ENCODE measurements at places on chromosomes 7 and 10.

DNA sequence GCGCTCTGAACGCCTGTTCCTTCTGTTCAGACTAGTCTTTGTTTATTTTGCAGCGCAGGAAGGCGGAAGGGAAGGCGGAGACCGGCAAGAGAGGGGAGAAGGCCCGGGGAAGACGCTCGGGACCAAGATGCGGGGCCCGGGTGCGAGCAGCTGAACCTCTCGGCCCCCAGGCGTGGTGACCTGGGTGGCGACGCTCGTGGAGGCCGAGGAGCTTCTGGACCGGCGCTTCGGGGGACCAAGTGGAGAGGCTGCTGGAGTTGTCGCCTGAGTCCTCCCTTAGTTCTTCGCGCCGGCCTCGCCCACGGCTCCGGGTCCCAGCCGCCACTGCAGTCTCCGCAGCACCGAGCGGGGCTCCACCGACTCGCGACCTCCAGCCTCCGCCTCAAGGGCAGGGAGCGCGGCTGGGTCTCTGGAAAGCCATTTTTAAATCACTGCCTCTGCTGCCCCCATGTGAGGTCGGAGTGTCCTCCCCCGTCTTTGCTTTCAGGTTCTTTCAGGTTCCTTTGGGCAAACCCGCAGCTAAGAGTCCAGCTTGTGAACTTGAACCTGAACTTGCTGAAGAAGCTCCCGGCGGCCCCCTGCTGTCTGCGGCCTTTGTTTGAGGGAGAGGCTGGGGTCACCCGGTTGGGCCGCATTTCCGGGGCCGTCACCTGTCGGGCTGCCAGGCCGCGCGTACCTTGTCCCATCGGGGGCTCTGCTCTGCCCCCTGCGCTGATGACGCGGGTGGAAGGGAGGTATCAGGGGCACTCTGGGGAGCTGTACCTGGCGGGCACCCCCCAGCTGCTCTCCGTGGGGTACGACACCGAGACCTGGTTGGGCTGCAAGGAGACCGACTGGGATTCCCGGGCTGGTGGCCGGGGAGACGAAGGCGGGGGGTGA lies 136.0 kb downstream of the KIF20B start:
- no peak for DNase-seq

- DNase-seq: no peak
Measured at GRCh38 chr10:70987396-70988130, 99.2 kb upstream of the PCBD1 start.

- no peak for DNase-seq
Measured at GRCh38 chr7:123204206-123204835, 4.6 kb upstream of the SLC13A1 start.

DNA sequence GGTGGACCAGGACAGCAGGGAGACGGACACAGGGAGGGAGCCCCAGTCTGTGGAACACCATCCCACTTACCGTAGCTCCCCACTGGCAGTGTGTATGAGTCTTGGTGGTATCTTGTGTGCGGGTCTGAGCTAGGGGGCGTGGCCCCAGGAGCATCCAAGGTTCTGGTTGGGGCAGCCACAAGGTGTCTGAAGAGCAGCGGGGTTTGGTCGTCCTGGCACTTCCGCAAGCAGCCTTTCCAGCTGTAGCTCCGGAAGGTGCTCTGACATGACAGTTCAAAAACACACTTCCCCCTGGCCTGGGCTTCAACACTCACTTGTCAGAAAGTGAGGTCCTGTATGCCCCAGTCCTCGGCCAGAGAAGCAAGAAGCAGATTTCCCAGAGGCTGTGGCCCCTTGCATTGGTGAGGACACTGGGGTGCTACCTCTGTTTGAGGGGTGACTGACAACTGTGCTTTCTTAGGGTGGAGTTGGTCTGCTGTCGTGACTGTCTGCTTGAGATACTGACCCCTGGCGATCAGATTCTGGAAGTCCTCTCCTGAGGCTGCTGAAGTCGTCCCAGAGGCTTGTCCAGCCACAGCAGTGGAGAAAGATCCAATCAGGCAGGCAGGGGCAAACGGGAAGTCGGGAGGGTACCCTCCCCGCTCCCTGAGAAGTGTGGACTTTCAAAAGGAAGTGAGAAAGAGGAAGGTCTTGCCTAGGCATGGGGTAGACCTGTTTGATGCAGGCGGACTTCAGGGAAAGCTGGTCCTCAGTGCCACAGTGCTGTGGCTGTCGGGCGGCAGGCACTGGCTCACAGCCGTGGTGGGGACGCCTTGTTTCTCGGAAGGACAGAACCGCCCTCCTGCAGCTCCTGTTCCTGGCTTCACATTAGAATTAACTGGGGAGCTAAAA lies 51.4 kb upstream of the PFKFB3 start:
- DNase-seq: no peak

DNA sequence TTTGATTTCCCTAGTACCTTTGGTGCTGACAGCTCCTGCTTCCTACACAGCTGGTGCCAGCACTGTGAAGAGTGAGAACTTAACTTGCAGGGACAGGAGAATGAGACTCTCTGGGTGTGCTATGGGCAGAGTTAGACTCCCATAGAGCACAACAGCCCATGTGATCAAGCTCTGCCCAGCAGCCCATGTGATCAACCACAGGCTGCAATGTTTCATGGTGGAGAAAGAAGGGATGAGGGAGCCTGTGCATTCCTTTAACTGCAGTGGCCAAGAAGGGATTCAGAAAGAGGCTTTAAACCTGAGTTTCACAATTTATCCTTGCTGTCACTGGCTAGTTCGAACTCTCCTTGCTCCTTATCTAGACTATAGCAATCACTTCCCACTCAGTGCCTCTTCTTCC lies 10.0 kb upstream of the MEST start:
- DNase-seq: no peak

Measured in stimulated activated CD4-positive, alpha-beta T cell treated with anti-CD3 and anti-CD28 coated beads, Interleukin-1b, Interleukin-23, amount 100 ng/mL, for 1 hour (primary cell).